ENCODE measurements at places on chromosomes 4 and X.

DNA sequence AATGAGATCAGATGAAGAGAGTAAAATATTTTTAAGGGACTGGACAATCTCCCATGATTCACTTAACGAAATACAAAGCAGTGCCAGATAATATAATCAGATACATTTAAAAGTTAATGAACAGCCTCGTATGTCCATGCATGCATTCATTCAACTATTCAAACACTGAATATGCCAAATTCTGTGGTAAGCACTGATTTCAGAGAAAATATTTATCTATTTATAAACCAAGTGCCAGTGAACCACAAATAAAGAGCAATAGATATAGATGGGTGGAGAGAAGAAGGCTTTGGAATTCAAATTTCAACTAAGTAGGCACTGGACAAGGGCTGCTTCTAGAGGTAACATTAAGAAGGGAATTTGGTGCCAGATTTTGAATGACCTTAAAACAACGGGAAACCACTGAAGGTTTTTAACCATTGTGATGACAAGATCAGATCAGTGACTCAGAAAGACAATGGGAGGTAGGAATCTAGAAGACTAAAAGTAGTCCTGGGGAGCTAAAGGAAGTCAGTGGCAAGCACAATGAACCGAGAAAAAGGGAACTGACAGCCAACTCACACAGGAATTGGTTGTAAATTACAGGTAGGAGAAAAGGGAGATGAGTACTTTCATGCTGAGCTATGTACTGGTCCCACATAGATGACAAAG is 14.2 kb downstream of the ELOVL6 start:
- no peak for DNase-seq

DNA sequence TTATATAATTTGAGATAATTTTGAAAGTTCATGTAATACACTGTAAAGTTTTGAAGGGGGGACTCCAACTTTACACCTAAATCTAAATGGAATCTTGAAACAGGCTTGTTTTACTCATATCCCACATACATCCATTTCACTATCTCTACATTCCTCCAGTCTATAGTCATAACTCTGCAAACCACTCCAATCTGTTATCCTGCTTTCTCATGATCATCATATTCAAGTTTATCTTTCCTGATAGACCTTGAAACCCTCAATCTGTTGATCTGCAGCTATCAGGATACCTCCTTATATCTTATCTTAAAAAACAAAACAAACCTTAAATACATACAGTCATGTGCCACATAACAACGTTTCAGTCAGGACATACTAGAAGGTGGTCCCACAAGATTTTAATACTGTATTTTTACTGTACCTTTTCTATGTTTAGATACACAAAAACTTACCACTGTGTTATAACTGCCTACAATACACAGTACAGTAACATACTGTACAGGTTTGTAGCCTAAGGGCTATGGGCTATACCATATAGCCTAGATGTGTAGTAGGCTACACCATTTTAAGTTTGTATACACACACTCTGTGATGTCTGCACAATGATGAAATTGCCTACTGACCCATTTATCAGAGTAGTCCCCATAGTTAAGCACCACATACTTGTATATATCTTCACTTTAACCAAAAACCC is 14.0 kb downstream of the CHIC2 start:
- no peak for DNase-seq

- no peak for DNase-seq
Measured at GRCh38 chr4:24130637-24131036, 240.8 kb upstream of the PPARGC1A start.

- DNase-seq, result no peak
Measured at GRCh38 chrX:149837167-149837566, 43.8 kb upstream of the MAGEA8 start.

DNA sequence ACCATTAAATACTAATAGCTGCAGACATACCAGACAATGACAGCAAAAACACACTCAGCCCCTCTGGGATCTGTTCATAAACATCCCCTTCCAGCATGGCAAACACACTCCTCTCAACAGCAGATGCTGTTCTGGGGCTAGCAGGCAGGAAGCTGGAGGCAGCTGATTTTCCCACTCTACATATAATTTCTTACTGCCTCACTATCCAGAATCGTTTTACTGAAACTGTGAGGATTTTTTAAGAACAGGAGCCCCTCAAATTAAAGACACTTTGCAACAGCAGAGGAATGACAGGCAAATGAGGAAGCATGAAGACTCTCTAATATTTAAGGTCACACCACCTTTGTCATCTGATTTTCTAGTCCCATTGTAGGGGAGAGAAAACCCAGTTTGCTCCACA is 2.2 kb downstream of the MAPK10 start:
- no peak for DNase-seq

DNA sequence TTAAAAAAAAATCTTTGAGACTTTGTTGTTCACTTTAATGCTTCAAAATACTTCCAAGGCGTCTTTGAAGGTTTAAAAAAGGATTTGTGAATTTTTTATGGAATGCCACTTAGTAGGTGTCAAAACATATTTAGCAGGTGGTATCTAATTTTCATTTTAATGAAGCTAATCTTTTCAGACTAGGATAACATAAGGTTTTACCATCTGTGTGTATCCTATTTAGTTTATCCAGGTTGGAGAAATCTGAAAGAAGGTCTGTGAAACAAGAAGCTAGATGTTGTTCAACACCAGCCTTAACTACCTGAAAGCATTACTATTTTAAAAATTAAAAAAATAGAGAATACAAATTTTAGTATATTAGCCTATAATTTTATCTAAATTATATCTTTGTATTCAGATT is 193.4 kb downstream of the GRID2 start:
- no peak for DNase-seq

- DNase-seq, result no peak
Measured at GRCh38 chr4:113919611-113920010, 59.8 kb downstream of the ARSJ start.

- no peak for DNase-seq
Measured at GRCh38 chr4:152169683-152170082, 366.2 kb downstream of the FBXW7 start.

DNA sequence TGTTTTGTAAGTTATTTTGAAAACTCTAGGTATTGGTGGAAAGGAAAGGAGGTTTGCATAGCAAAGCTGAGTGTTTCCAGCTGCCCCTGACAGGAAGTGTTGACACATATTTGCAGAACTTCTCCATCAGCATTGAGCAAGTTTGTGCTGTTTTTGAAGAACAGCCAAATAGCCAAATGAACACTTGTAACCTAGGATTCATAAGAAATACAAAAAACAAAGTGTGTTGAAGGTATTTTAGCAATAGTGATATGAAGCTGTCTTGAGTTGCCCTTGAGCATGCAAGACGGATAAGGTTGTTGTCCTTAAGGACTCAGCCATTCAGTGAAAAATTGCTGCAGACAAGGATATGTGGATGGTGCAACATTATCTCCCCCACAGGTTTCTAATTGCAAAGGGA is 68.3 kb upstream of the PGM2 start:
- no peak for DNase-seq

DNA sequence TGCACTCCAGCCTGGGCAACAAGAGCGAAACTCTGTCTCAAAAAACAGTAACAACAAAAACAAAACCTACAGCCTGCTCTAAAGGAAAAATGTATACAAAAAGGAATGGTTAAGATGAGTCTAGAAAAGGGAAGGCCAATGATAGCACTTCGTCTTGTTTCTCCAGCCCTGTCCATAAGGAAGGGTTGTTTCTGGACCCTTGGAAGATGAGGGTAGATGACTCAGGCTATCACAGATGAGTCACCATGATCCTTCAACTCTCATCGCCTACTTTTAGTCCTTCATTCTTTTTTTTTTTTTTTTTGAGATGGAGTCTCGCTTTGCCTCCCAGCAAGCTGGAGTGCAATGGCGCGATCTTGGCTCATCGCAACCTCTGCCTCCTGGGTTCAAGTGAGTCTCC is 8.8 kb downstream of the PLA2G12A start:
- DNase-seq, result no peak

DNA sequence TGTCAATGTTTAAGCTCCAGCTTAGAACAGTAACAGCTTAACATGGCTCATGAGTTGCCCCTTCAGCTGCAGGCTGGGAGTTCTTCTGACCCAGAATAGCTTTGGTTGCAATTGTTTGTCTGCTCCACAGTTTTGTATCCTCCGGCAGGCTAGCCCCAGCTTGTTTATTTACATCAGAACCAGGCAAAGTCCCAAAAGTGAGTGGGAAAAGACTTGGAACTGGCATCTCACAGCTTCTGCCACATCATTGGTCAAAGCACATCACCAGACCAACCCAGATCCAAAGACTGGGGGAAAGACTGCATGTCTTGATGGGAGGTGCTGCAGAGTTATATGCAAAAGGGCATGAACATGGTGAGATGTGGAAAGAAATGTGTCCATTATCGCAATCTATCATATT is 231.2 kb upstream of the CPEB2 start:
- DNase-seq, result no peak

- no peak for DNase-seq
Measured at GRCh38 chr4:110415041-110415440, 60.9 kb upstream of the ENPEP start.

DNA sequence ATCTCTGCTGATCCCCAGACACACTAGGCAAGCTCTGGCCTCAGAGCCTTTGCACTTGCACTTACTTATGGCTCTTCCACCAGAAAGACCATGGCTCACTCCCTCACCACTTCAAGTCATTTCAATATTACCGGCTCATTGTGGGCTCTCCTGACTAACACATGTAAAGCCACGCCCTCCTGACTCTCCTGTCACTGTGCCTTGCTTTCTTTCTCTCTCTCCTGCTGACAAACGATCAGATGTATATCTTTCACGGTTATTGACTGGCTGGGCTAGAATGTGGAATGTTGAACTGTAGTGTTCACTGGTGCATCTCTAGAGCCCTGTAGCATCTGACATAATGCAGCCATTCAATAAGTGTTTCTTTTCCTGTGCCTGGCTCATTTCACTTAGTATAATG is 425.1 kb downstream of the RAB28 start:
- no peak for DNase-seq

GRCh38 chr4:145525291-145525740 is 43.7 kb downstream of the SMAD1 start:
- DNase-seq, result no peak

DNA sequence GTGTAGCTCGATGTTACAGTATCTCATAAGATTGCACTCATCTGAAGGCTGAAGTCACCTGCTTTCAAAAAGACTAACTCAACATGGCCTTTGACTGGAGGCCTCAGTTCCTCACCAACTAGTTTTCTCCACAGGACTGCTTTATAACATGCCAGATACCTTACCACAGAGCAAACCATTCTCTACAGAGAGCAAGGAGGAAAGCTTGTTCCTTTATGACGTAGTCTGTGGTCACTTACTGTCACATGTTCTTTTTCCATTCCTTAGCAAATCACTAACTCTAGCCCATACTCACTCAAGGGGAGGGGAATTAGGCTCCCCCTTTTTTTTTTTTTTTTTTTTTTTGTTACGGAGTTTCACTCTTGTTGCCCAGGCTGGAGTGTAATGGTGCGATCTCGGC is 3.2 kb downstream of the THAP9 start:
- no peak for DNase-seq

- no peak for DNase-seq
Measured at GRCh38 chr4:108170631-108171338, 2.1 kb upstream of the LEF1 start.

GRCh38 chr4:183080372-183081115 is 18.5 kb upstream of the WWC2 start:
- no peak for DNase-seq

GRCh38 chr4:37935026-37935425 is 25.2 kb upstream of the PTTG2 start:
- DNase-seq, result no peak

GRCh38 chr4:169765835-169766234 is 8.1 kb upstream of the HPF1 start:
- DNase-seq, result no peak

DNA sequence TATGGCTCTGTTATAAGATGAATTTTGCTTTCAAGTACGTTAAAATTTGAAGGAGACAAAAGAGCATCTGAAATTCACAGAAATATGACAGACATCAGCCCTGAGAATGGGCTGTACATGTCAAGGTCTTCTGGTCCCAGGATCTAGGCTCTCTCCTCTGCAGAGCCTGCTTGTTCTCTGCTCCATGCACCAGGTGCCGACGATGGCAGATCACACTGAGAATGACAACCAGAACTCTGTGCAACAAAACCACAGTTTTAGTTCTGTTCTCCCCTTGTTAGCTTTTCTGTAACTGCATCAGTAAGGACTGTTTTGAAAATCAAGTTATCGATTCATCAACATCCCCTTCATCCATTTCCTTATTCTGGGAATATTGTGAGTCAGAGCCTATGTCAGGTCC is 30.9 kb upstream of the LGI2 start:
- no peak for DNase-seq

DNA sequence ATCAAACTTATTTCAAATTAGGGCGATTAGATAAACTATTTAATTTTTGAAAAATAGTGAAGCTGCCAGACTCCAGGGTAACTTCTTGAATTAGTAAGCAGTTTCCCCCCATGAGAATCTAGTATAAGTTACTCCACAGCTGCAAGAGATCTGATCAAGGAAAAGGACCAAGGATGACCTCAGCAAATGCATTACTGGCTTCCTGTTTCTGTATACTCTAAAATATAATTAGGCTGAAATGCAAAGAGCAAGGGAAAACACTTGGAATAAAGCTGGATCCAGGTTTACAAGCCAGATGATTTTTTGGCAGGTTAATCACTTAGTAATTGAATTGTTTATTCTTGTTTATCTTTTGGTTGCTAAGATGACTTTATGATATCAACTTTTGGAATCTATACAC is 13.4 kb upstream of the P2RY10 start:
- no peak for DNase-seq

DNA sequence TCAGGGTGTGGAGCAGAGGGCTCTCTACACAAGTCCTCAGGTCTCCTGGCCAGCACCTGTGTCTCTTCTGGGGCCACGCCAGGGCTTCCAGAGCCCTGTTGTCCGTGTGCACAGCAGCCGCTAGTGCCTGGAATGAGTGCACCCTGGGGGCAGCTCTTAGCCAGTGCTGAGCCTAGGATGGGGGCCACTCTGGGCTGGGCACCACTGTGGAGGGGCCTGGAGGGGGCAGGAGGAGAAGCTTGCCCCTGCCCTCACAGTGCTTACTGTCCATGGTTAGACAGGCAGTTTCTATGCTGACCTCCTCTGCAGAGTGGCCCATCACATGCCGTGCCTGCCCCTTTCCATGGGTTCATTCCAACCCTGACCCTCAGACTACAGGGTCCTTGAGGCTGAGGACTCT is 42.7 kb upstream of the GRPEL1 start:
- DNase-seq, result no peak

GRCh38 chr4:646460-646859 is 21.1 kb downstream of the PDE6B start:
- no peak for DNase-seq

- no peak for DNase-seq
Measured at GRCh38 chrX:121579016-121579760, 531.8 kb downstream of the GLUD2 start.
